ENCODE measurements at places on chromosomes 16 and 17.

- peaks cover 18% of the 10 kb centered on the region for H3K36me3 ChIP-seq
- H3K4me3 ChIP-seq, result no peak overlapping the region
- no peaks in the 10 kb centered on the region for H3K4me1 ChIP-seq
- H3K27ac ChIP-seq, result no peak overlapping the region
- DNase-seq, result no peak
These were observed 15.9 kb downstream of the POLR3E start for GRCh38 chr16:22312897-22313781.

DNA sequence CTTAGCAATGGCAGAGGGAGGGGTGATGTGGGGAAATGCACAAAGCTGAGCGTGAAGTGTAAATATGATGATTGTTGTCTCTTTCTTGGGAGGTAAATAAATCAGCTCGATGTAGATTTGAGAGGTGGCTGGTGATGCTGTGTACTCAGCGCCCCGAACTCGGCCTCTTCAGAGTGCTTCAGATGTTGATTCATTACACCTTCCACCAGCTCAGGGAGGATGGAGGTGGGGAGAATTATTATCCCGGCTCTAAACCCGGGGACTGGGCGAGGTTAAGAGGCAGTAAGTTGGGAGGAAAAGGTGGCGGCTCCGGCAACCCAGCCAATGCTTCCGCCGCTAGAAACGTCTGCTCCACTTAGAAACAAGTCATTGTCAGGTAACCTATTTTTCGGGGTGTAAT lies 86.5 kb downstream of the RPA1 start:
- H3K4me3 ChIP-seq, result no peak overlapping the region
- H3K27ac ChIP-seq, result no peak overlapping the region
- H3K4me1 ChIP-seq, result peaks cover 3% of the 10 kb centered on the region
- no peak for DNase-seq
- H3K27me3 ChIP-seq, result peaks cover 60% of the 10 kb centered on the region

GRCh38 chr16:4415538-4416199 lies 727 bp downstream of the CORO7 start:
- peak overlapping the region; percentile 76 for H3K27ac ChIP-seq
- DNase-seq, result peak; percentile 86
- no peaks in the 10 kb centered on the region for H3K36me3 ChIP-seq
- H3K4me3 ChIP-seq, result peak overlapping the region; percentile 85
- peaks cover 24% of the 10 kb centered on the region for H3K4me1 ChIP-seq

DNA sequence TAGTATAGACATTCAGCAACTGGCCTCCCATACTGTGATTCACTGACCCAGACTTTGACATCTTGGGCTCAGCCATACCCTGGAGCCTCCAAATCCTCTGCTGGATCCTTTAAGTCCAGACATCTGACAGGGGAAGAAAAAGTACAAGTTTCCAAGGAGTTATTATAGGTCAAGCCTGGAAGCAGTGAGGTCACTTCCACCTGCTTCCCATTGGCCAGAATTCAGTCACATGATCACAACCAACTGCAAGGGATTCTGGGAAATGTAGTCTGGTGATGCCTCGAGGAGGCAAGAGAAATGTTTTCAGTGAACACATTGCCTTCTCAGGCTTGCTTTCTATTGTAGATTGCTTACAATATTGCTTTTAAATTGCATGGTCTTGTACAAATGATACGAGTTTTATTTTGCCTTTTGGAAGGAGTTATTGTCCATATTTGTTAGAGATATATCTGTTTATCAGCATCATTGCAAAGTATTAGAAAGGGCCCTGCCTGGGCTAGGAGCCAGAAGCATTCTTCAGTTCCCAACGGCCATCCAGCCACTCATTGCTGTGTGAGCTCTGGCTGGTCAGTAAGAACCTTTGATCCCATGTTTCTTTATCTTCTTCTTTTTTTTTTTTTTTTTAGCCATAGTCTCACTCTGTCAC lies 696.9 kb downstream of the WWOX start:
- no peak overlapping the region for H3K27ac ChIP-seq
- H3K4me1 ChIP-seq, result no peaks in the 10 kb centered on the region
- no peak for DNase-seq
- no peaks in the 10 kb centered on the region for H3K36me3 ChIP-seq
- no peak overlapping the region for H3K4me3 ChIP-seq

DNA sequence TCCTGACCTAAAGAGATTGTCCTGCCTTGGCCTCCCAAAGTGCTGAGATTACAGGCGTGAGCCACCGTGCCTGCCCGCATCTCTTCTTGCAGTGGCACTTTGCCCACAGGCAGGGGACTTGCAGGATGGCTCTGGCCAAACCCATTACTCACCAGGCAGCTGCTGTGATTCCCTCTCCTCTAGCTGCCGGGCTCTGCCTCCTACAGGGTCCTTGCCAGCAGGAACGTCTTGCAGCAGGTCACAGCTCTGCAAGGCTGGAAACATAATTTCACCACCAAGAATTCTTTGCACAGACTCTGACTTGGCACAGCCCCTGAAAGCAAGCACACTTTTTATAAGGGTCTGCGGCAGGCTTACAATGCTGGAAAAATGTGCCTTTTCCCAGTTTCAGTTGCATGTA lies 20.3 kb downstream of the COX4I1 start:
- no peaks in the 10 kb centered on the region for H3K36me3 ChIP-seq
- peaks cover 2% of the 10 kb centered on the region for H3K4me1 ChIP-seq
- H3K27me3 ChIP-seq, result peaks cover 29% of the 10 kb centered on the region
- no peak for DNase-seq
- no peak overlapping the region for H3K4me3 ChIP-seq

DNA sequence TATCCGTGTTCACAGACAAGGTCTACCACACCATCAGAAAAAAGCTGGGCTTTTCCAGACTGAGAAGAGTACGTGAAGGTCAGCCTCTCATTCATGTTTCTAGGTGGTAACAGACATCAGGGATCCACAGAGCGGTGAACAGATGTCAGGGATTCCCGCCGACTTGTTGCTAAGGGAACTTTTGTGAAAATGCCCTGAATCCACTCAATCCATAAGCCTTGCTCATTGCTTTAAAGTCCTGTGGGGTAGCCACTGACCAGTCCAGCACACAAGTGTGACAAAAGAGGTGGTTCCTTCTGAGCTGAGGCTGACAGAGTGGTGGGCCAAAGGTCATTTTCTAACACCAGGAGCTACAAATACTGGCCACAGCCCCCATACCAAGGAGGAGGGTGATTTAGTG lies 5.9 kb downstream of the GAS7 start:
- no peak overlapping the region for H3K27ac ChIP-seq

- no peak overlapping the region for H3K4me3 ChIP-seq
- no peak overlapping the region for H3K27ac ChIP-seq
- no peaks in the 10 kb centered on the region for H3K27me3 ChIP-seq
- peaks cover 7% of the 10 kb centered on the region for H3K36me3 ChIP-seq
- no peak for DNase-seq
These were observed 88.2 kb upstream of the CORO6 start for GRCh38 chr17:29710891-29711418.

GRCh38 chr17:63609816-63610573 lies 9.3 kb downstream of the TACO1 start:
- no peak for DNase-seq
- H3K4me1 ChIP-seq, result no peaks in the 10 kb centered on the region
- H3K27ac ChIP-seq, result no peak overlapping the region
- H3K4me3 ChIP-seq, result no peak overlapping the region

DNA sequence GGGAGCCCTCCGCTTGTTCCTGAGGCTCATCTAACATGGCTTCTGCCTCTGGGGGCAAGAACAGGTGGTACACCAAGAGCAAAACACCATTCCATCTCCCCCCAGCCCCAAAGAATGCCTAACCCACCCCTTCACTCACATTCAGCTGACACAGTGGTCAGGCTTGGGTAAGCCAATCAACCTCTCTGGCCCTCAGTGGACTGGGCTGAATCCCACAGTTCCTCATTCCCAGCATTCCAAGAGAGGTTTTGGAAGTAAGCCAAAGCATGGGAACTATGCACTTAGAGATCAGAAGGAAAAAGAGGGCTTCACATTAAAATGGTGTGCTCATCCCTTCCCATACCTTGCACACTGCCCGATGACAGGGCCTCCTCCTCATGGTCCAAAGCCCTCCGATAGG lies 7.8 kb downstream of the PIGS start:
- H3K27ac ChIP-seq, result no peak overlapping the region
- no peaks in the 10 kb centered on the region for H3K27me3 ChIP-seq
- H3K4me1 ChIP-seq, result peaks cover 7% of the 10 kb centered on the region
- H3K36me3 ChIP-seq, result peaks cover 15% of the 10 kb centered on the region
- H3K4me3 ChIP-seq, result no peak overlapping the region
- DNase-seq, result no peak

DNA sequence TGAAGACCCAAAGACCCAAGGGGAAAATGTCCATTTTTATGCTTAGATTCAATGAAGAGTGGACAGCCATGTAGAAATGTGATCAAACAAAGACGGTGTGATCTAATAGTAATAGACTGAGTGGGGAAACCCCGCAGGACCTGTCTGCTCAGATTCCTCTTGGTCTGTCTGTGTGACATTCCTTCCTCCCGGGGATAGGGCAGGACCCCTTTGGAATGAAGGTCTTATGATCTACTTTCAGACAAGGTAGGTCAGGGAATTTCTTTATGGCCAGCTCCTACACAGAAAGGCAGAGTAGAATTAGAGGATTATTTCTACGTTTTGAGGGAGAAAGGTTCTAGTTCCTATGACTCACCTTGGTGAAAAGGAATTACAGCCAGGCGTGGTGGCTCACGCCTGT lies 267.6 kb downstream of the STX8 start:
- DNase-seq, result no peak
- H3K27me3 ChIP-seq, result no peaks in the 10 kb centered on the region
- H3K36me3 ChIP-seq, result no peaks in the 10 kb centered on the region
- no peak overlapping the region for H3K4me3 ChIP-seq
- peaks cover 14% of the 10 kb centered on the region for H3K4me1 ChIP-seq

GRCh38 chr17:15231851-15232516 lies 33.1 kb downstream of the PMP22 start:
- H3K27me3 ChIP-seq, result no peaks in the 10 kb centered on the region
- H3K36me3 ChIP-seq, result peaks cover 74% of the 10 kb centered on the region

- peaks cover 4% of the 10 kb centered on the region for H3K36me3 ChIP-seq
- DNase-seq, result no peak
- H3K4me1 ChIP-seq, result no peaks in the 10 kb centered on the region
- no peak overlapping the region for H3K4me3 ChIP-seq
These were observed 13.4 kb downstream of the FBF1 start for GRCh38 chr17:75927286-75927922.

GRCh38 chr17:34665150-34665806 lies 85.9 kb downstream of the TMEM132E start:
- H3K4me3 ChIP-seq, result no peak overlapping the region
- DNase-seq, result no peak
- no peak overlapping the region for H3K27ac ChIP-seq
- no peaks in the 10 kb centered on the region for H3K36me3 ChIP-seq

DNA sequence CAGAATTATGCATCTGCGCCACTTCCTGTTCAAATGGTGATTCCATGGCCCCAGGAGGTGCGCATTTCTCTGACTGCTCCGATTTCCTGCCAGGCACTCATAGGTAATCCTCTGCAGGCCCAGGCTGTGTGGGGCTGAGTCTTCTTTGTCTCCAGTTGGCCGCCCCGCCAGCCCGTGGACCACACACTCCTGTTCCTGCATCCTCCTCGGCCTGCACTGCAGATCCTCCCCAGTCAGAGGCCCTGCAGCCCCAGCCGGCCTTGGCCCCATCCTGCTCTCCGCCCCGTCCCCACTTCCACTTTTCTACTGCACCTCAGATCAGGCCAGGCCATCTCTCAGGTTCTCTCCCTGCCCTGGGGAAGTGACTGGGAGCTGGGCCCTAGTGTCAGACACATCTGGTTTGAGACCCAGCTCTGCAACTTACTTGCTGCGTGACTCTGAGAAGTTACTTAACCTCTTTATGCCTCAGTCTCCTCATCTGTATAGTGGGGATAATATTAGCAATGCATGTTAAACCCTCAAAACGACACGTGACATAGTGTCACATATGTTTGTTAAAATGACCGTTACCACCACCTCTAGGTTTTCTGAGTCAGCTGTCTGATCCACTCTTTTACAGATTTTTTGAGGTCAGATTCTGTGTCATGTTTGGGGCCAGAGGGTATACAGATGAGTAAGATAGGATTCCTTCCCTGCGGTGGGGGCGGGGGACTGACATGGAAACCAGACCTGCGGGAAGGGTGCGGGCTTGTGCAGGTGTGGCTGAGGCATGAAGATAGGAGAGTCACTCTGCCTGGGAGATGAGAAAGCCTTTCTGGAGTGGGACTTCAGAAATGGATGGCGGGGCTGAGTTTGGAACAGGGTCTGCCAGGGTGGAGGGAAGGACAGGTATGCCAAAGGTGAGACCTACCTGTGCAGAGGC lies 12.8 kb downstream of the RAB11FIP4 start:
- H3K4me1 ChIP-seq, result no peaks in the 10 kb centered on the region
- H3K4me3 ChIP-seq, result no peak overlapping the region
- no peaks in the 10 kb centered on the region for H3K36me3 ChIP-seq

GRCh38 chr17:83067718-83068261 lies 11.6 kb upstream of the METRNL start:
- no peaks in the 10 kb centered on the region for H3K36me3 ChIP-seq
- no peak overlapping the region for H3K27ac ChIP-seq
- no peaks in the 10 kb centered on the region for H3K27me3 ChIP-seq
- H3K4me1 ChIP-seq, result peaks cover 2% of the 10 kb centered on the region

DNA sequence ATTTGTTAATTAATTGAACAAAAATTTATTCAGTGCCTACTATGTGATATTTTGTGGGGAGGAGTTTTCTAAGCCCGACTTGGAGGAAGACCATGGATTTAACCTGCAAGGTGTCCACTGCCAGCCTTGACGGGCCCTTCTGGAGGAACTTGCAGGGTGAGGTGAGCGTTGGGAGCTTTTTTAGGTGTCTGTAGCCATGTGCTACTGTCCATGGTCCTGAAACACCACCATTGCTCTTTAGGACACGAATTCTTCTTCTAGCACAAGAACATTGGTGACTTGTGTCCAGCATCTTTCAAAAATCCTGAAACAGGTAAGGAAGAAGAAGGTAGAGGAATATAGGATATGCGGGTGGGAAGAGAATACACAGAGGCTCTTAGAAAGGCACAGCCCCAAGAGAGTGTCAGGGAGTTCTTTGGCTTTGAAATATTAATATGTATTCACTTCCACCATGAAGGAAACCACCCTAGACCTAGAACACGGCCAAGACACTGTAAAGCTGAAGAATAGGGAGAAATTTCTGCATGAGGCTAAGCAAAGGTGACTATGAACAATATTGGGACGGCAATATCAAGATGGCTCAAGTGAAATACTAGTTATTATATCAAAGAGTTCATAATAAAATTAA lies 27.9 kb upstream of the OR4D1 start:
- H3K36me3 ChIP-seq, result no peaks in the 10 kb centered on the region
- no peak overlapping the region for H3K4me3 ChIP-seq
- no peak overlapping the region for H3K27ac ChIP-seq
- no peak for DNase-seq
- no peaks in the 10 kb centered on the region for H3K4me1 ChIP-seq

DNA sequence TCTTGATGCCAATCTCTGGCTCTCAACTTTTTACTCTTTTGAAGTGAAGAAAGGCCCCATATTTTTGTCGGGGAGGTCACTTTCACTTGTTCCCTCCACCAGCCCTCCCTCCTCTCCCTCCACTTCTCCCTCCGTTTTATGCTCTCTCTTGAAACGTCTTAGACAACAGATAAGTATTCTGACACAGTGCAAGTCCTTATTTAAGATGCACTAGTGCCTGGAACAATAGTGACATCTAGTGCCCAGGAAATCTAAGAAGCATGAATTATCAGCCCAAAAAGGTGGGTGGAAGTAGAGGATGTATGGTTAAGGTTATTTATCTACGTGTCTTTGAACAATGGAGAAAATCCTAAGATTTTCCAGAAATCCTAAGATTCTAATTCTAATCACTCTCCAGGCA lies 17.9 kb downstream of the PSME3IP1 start:
- no peak overlapping the region for H3K27ac ChIP-seq
- H3K36me3 ChIP-seq, result peaks cover 29% of the 10 kb centered on the region
- H3K27me3 ChIP-seq, result no peaks in the 10 kb centered on the region
- H3K4me1 ChIP-seq, result peaks cover 12% of the 10 kb centered on the region

GRCh38 chr17:1608676-1609075 lies 20.0 kb downstream of the SLC43A2 start:
- H3K27me3 ChIP-seq, result no peaks in the 10 kb centered on the region
- DNase-seq, result no peak
- peaks cover 4% of the 10 kb centered on the region for H3K4me1 ChIP-seq

All from osteocyte (in vitro differentiated cells).